AG20443 (cell line): ENCODE measurements at places on chromosomes 3 and 15.
A peak's percentile ranks its signal among the peaks of the same experiment; 100 is the strongest.

GRCh38 chr15:92883163-92883875 is 16.8 kb upstream of the CHD2 start:
- peak; percentile 19 for DNase-seq

DNA sequence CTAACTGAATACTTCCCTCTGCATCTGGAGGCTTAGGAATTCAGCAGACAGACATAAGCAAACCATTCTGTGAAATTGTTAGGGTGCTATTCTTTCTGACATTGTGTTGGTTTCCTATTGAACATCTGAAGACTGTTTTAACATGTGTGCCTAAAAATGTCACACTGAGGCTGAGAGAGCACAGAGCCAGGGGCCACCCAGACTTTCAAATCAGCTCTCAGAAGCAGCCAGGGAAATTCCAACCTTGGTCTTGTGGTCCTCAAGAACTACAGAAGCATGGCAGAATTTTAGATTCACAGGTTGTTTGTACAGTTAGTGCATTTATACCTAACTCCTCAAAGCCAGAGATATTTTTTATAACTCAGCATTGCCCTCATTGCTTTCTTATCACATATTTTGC is 929.2 kb upstream of the CFAP20DC start:
- DNase-seq: no peak

GRCh38 chr3:127858521-127858920 is 36.2 kb upstream of the MGLL start:
- DNase-seq: no peak

DNA sequence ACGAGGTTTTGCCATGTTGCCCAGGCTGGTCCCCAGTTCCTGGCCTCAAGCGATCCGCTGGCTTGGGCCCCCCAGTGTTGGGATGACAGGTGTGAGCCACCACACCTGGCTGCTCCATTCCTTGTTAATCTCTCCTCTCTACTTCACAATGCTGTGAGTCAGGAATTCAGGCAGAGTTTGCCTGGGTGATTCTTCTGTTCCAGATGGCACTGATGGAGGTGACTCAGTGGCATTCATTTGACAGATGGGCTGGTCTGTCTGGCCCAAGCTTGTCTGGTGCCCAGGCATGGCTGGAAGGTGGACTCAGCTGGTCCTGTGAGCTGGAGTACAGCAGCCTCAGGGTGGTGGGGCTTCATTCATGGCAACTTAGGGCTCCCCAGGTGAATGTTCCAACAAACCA is 43.2 kb downstream of the SLC6A20 start:
- DNase-seq: no peak

GRCh38 chr3:26752466-26752865 is 129.9 kb downstream of the LRRC3B start:
- no peak for DNase-seq

- no peak for DNase-seq
Observed at GRCh38 chr3:55512571-55513343, 25.7 kb upstream of the WNT5A start.

DNA sequence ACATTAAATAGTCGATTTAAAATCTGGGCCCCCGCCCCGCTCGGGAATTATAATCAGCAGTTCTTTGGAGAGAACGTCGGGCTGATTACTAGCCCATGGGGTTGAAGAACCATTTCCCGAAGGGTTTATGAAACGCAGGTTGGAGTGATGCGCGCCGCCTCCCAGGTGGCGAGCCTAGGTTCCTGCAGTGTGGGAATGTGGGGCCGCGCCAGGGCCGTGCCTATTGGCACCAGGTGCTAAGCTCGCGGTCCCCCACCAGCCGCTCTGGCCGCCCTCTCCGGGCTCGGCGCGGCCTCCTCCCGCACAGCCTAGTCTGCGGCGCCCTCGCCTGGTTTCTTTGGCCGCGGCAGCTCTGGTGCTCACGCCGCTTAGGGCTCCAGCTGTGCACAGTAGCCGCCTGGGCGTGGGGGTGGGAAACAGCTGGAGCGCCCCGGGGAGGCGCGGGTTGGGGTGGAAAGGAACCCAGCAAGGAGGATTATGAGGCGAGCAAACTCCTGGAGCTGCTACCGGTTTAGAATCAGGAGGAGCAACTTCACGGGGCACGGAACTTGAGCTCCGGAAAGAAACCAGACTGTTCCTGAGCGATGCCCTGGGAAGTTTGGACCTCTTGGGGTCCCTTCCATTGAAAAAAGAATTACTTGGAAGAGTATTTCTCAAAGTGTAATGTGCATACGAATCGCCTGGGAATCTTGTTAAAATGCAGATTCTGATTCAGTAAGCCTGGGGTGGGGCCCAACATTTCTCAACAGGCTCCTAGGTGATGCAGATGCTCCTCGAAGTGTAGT is 5.6 kb upstream of the MECOM start:
- peak; percentile 86 for DNase-seq

DNA sequence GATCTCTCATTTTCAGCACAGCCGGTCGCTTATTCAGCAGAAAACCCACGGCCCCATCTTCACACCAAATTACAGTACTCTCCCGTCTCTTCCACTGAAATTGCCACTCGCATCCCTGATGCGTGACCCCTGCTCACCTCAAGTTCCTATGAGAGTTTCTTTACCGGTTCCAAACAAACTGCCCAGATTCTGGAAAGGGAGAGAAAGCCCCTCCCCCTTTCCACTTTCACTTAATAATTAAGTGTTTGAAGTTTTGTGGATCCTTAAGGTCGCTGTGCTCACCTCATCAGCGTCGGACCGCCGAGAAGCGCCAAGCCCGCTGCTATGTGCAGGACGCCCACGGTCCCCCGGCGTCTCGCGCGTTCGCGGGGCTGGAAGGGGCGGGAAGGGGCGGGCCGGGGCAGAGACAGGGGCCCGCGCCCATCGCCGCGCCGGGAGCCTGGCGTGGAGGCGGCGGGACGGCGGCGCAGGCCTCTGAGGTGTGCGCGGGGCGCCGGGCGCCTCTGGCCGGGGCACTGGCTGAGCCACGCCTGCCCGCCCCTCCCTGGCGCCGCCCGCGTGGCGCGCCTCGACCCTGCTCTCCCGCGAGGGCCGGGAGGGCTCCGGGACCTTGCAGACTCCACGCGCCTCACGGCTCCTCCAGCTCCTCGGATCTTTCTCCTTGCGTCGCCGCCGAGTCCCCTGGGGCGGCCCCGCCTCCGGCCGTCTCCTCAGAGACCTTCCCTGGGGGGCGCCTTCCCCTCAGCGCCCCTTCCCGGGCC is at the start of gene GPR156:
Gene GPR156 (minus strand): TSS at position 476 of the 761 bp plus-strand sequence. CDS start 41,124 bp downstream, outside the sequence.
- peak; percentile 84 for DNase-seq

GRCh38 chr3:122665226-122665786 is 15.3 kb upstream of the PARP14 start:
- DNase-seq: no peak

- no peak for DNase-seq
Observed at GRCh38 chr15:43239732-43240491, 19.1 kb upstream of the EPB42 start.

DNA sequence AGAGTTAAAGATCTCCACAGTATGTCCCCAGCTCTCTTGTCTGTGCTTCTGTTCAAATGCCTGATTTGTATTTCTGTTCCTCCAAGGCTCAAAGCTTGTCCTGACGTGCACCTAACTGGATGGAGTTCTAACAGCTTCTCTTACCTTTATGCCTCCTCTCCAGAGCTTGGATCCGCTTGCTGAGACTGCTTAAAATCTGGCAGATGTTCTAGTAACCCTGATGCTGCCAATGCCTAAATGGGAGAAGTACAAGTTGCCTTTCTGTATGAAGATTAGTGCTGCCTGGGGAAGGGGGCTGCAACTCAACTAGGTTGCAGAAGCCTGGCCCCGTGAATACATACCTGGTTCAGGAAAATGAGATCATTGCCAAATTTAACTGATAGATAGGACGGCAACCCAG is 354.5 kb upstream of the KCNMB2 start:
- DNase-seq: no peak

- DNase-seq: no peak
Observed at GRCh38 chr3:816605-817004, 276.2 kb upstream of the CNTN6 start.

GRCh38 chr3:10748040-10748439 is 68.0 kb upstream of the SLC6A11 start:
- no peak for DNase-seq

GRCh38 chr3:18964640-18965039 is 183.7 kb upstream of the KCNH8 start:
- DNase-seq: no peak

DNA sequence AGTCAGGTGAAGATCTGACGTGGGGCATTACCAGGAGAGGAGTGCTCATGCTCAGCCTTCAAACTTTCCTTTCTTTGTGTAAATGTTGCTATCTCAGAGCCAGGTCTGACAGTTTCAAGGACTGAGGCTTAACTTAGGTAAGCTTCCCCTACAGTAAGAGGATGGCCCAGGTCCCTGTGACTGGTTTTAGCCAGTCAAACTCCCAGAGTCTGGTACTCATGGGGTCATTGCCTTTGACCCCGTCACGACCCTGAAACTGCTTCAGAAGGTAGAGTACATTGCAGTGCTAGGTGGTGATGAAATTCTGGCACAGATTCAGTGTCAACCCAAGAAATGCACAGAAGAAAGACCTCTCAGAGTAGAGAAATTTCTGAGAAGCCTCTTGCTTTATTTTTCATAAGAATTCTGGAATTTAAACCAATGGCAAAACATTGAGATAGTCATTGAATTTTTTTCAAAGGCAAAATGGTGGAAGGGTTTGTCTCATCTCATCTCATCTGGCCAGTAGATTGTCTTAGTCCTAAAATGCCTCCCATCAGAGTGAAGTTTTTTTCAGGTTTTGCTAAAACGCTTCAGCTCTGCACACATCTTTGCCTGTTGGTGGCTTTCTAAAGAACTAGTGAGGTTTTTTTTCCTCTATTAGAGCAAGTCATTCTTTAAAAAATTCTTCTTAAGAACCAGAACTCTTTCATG is 23.1 kb downstream of the ZBTB38 start:
- DNase-seq: no peak
